ENCODE measurements at places on chromosomes 5 and 9. TPM values are rescaled to one million over a fixed set of nuclear protein-coding genes. Genes with fewer than 3 reads are reported as not detected.
A peak's percentile ranks its signal among the peaks of the same experiment; 100 is the strongest.

Gene FBP1
- total RNA-seq, result not detected

Gene RETREG1
- 1.5 TPM for total RNA-seq

- no peak for DNase-seq
- no peaks in the 10 kb centered on the region for H3K27me3 ChIP-seq
- H3K4me3 ChIP-seq, result no peak overlapping the region
- peaks cover 46% of the 10 kb centered on the region for H3K36me3 ChIP-seq
These were observed 6.4 kb downstream of the NDUFS6 start for GRCh38 chr5:1807451-1808185.

- peaks cover 3% of the 10 kb centered on the region for H3K27me3 ChIP-seq
- no peaks in the 10 kb centered on the region for H3K36me3 ChIP-seq
- no peak overlapping the region for H3K27ac ChIP-seq
- DNase-seq, result peak; percentile 43
These were observed 23.1 kb downstream of the TRIM7 start for GRCh38 chr5:181181650-181182565.

DNA sequence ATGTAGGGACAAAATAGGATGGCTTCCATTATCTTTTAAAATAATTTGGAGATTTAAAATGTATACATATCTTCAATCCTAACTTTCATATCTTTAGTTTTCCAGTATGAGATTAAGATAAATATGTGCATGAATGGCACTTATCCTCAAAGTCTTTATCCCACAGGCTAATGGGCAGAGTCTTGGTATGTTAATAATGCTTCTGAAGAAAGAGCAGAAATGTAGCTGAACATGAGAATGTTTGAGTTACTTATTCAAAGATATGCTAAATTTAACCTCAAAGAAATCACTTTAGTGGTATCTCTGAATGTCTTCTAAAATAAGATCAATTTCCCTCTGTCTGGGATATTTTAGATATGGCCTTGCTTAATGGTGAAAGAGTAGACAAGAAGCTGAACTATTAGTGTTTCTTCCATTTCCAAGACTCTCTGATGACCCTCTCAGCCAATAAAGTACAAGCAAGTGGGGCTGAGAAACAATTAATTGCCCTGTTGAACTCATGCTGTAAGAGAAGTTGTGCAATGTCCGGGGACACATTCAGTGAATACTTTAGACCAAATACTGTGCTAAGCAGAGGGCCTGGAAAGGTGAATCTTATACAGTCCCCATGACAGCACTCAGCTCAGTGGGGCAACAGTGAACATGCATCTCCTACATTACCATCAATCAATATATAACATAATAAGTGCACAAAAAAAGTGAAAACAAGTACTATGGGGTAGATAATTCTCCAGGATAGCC, 50.0 kb upstream of the ADAMTSL1 start:
- no peaks in the 10 kb centered on the region for H3K27me3 ChIP-seq
- H3K27ac ChIP-seq, result no peak overlapping the region
- no peak overlapping the region for H3K4me3 ChIP-seq

- no peak overlapping the region for H3K4me3 ChIP-seq
- no peak overlapping the region for H3K27ac ChIP-seq
- H3K27me3 ChIP-seq, result peaks cover 16% of the 10 kb centered on the region
- no peak for DNase-seq
- no peaks in the 10 kb centered on the region for H3K36me3 ChIP-seq
These were observed 1.1 kb upstream of the ENTPD2 start for GRCh38 chr9:137054932-137055384.

Gene PCDHB13
- total RNA-seq, result 3.3 TPM

Gene ABL1
- total RNA-seq, result 113 TPM

DNA sequence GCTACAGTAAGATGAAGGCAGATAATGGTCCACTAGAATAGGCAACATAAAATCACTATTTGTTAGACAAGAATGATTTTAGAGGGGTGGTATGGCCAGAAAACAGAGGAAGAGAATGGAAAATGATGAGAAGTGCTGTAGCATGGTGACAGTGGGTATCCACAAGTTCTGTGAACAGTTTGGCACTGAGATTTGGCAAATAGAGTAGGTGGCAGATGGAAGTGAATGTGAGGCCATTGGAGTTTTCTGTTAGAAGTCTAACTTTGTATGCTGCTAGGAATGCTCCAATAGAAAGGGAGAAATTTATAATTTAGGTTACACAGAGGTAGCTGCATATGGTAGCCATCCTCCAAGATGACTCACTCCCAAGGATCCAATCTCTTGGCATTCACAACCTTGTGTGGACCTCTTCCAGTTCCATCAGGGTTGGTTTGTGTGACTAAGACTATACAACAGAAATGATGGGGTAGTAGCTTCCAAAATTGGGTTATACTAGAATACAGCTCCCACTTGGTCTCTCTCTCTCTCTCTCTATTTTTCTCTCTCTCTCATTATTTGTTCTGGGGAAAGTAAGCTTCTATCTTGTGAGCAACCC, 646.9 kb upstream of the ZNF608 start:
- H3K27ac ChIP-seq, result no peak overlapping the region
- no peaks in the 10 kb centered on the region for H3K27me3 ChIP-seq
- H3K4me3 ChIP-seq, result no peak overlapping the region
- H3K36me3 ChIP-seq, result no peaks in the 10 kb centered on the region
- DNase-seq, result no peak
- H3K4me1 ChIP-seq, result no peaks in the 10 kb centered on the region

DNA sequence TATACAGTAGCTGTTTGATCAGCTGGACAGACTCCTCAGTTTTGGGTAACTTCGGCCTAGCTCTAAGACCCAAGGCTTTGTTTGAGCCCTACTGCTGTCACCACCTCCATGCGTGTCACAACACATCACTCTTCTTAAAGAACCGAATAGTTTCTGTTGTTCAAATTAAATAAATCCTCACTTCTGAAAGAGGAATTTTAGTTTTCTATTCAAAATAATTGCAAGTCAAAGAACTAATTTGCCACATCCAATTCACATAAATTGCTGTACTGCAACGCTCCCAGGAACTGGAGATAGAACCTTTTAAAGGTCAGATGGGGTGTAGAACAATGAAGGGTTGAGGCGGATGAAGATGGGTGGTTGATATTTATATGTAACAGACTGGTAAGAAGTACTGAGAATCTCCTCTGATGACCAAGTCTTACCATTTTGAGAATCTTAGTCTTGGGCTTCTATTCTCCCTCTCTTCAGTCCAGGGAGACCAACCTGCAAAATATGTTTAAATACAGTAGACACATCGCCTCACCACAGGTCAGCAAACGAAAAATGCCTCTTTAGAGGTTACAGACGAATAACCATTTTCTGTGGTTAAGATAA, 1.6 kb downstream of the NREP start:
- peaks cover 23% of the 10 kb centered on the region for H3K4me1 ChIP-seq
- H3K36me3 ChIP-seq, result peaks cover 2% of the 10 kb centered on the region
- H3K27me3 ChIP-seq, result no peaks in the 10 kb centered on the region
- H3K27ac ChIP-seq, result peak overlapping the region; percentile 98

DNA sequence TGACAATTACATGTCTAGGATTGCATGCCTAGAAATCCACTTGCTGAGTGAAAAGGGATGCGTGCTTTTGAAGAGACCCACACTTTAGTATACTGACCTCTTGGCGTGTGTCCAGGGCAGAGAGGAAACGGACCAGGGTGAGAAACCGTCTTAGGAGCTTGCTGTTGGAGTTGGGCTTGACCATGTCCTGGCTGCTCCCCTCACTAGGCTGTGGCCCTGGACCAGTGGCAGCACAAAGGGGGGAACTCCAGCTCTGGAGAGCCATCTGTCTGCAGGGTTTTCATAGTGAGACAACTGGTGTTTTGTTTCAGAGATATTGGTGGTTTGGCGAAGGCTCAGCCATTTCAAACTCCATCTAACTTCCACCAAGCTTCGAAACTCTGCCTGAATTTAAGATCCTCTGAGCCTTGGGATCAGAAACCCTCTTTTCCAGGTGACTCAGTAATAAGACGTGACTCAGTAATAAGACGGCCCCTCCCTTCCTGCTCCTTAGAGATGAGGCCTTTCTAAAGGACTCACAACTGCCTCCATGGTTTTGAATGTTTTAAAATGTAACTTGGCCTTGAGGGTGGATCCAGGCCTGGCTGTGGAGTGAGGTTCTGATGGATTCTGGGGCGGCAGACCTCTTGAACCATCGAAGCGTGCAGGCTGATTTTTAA, 165.8 kb downstream of the MELK start:
- H3K27me3 ChIP-seq, result peaks cover 30% of the 10 kb centered on the region
- H3K4me1 ChIP-seq, result peaks cover 2% of the 10 kb centered on the region
- no peak overlapping the region for H3K4me3 ChIP-seq
- no peak overlapping the region for H3K27ac ChIP-seq
- peak; percentile 20 for DNase-seq

Gene FBXW5
- total RNA-seq, result 70.4 TPM

GRCh38 chr9:32596096-32596865, 23.3 kb upstream of the NDUFB6 start:
- no peaks in the 10 kb centered on the region for H3K36me3 ChIP-seq
- no peaks in the 10 kb centered on the region for H3K27me3 ChIP-seq
- no peak overlapping the region for H3K4me3 ChIP-seq
- H3K27ac ChIP-seq, result no peak overlapping the region
- no peaks in the 10 kb centered on the region for H3K4me1 ChIP-seq
- no peak for DNase-seq

Gene ZNF454
- not detected for total RNA-seq

GRCh38 chr9:106643211-106643930, 219.6 kb upstream of the ZNF462 start:
- no peak overlapping the region for H3K4me3 ChIP-seq
- H3K27ac ChIP-seq, result no peak overlapping the region
- no peak for DNase-seq
- no peaks in the 10 kb centered on the region for H3K4me1 ChIP-seq
- no peaks in the 10 kb centered on the region for H3K27me3 ChIP-seq

Gene PCDHGB4
- total RNA-seq, result 13.6 TPM

GRCh38 chr5:142086229-142086628, 22.4 kb upstream of the NDFIP1 start:
- H3K27me3 ChIP-seq, result peaks cover 16% of the 10 kb centered on the region
- no peak overlapping the region for H3K4me3 ChIP-seq
- H3K36me3 ChIP-seq, result no peaks in the 10 kb centered on the region
- no peaks in the 10 kb centered on the region for H3K4me1 ChIP-seq

Gene GRIA1
- total RNA-seq, result 4.2 TPM

DNA sequence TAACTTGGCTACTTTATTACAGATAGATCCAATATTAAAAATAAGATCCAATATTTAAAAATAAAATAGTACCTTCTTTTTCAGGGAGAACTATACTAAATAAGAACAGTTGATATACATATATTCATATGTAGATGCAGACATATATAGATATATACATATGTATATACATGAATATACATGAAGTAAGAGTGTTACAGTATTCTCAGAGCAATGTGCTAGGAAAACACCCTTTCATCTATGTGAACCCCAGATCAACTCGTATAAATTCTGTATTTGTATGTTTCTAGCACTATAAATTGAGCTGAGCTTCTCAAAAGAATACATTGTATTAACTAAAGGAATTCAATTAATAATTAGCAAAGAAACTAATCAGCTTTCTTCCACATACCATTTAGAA, 287.6 kb downstream of the PDE4D start:
- DNase-seq, result no peak
- H3K27me3 ChIP-seq, result no peaks in the 10 kb centered on the region
- H3K4me1 ChIP-seq, result peaks cover 5% of the 10 kb centered on the region
- no peak overlapping the region for H3K27ac ChIP-seq
- no peak overlapping the region for H3K4me3 ChIP-seq
- H3K36me3 ChIP-seq, result no peaks in the 10 kb centered on the region

DNA sequence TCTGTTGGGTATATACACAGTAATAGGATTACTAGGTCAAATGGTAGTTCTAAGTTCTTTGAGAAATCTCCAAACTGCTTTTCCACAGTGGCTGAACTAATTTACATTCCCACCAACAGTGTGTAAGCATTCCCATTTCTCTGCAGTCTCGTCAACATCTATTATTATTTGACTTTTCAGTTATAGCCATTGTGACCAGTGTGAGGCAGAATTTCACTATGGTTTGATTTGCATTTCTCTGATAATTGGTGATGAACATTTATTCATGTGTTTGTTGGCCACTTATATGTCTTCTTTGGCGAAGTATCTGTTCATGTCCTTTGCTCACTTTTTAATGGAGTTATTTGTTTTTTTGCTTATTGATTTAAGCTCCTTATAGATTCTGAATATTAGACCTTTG, 596.2 kb upstream of the DAB2 start:
- H3K36me3 ChIP-seq, result no peaks in the 10 kb centered on the region
- DNase-seq, result no peak
- H3K27me3 ChIP-seq, result no peaks in the 10 kb centered on the region
- no peak overlapping the region for H3K4me3 ChIP-seq
- no peaks in the 10 kb centered on the region for H3K4me1 ChIP-seq

DNA sequence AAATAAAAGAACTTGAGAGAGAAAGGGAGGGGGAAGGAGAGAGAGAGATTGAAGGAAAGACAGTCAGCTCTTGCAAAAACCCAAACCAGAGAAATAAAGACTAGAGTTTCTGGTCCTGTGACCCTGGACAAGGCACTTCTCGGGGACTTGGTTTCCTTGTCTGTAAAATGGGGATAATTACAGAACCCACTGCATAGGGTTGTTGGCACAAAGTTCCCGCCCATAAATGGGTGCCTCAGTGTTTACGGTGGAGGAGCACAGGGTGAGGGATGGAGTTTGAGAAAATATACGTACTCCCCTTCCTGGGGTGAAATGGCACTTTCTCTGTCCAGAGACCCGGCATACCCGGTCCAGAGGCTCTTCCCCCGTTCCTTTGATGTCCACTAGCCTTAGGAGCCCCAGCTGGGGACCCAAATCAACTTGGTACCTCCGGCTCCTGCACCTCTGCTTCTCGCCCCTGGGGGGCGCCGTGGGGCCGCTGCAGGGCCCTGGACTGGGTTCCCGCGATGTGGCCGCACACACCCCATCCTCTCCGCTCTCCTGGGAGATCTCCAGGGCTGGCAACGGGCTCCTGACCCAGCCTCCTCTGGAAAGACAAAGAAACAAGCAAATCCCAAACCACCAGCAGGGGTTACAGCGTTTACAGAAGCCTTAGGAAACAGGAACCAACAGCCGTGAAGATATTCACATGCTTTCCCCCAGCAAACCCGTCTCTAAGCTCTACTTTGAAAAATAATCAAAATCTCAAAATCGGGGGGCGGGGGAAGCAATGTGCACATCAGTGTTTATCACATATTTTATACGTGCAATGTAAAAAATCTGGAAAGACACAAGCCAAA, 26.3 kb downstream of the PTGES start:
- no peak overlapping the region for H3K27ac ChIP-seq
- H3K27me3 ChIP-seq, result peaks cover 9% of the 10 kb centered on the region
- DNase-seq, result peak; percentile 53
- no peaks in the 10 kb centered on the region for H3K36me3 ChIP-seq

- peak overlapping the region; percentile 55 for H3K27ac ChIP-seq
- H3K36me3 ChIP-seq, result no peaks in the 10 kb centered on the region
- peaks cover 18% of the 10 kb centered on the region for H3K4me1 ChIP-seq
- DNase-seq, result peak; percentile 76
These were observed 18.8 kb downstream of the SLC1A1 start for GRCh38 chr9:4508907-4509589.

DNA sequence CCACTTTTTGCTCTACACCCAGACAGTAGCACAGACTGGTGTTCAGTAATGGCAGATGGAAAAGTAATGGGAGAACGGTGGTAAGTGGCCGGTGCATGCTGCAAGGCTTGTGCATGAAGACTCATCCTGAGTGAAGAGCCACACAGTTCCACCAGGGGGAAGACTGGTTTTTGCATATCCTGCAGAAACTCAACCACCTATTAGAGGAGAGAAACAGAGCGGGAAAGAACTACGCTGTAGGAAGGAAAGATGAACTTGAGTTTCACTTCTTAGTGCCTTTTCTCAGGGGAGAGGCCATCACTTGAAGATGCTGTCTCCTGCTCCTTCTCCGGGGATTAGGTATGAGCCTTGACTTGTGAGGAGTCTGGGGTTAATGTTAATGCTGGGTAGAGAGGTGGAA, 9.4 kb upstream of the PRSS3 start:
- no peak overlapping the region for H3K4me3 ChIP-seq
- peaks cover 5% of the 10 kb centered on the region for H3K4me1 ChIP-seq
- no peak for DNase-seq
- H3K27ac ChIP-seq, result no peak overlapping the region
- H3K27me3 ChIP-seq, result peaks cover 15% of the 10 kb centered on the region
- H3K36me3 ChIP-seq, result no peaks in the 10 kb centered on the region

All from astrocyte (in vitro differentiated cells and primary cell).